ENCODE measurements at places on chromosomes 5 and 9.

- DNase-seq = no peak
These were observed 103.5 kb upstream of the C5orf63 start for GRCh38 chr5:127176769-127177168.

DNA sequence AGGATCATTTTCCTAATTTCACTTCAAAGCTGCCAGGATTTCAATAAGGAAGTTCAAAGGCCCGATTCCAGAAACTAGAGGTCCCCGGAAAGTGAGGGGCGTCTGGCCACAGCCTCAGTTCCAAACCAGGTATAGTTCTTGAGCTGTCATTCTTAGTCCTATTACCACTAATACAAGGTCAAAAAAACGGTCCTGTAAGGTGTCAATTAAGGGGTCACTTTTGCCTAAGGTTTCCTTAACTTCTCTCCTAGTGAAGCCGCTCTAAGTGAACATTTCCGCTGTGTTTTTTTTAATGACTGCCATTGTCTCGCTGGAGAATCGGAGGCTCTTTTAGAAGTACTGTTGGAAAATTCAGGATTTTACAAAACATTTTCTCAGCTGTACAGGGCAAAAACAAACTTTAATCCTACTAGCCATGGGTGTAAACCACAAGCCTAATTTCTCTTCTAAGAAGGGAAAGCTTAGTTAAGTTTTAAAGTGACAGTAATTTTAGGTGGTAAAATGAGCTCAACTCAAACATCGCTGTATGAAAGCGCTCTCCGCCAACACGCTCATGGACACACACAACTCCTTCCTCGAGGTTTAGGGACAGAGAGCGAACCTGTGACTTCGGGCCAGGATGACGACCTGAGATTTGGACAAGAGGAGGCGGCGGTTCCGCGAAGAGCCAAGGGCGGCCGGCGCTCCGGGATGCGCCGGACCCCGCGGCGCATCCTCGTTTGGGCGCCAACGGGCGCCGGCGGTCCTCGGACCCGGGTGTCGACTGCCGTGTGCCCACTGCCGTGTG lies 76.7 kb upstream of the IFNE start:
- no peak for DNase-seq

GRCh38 chr5:54329731-54330709 lies 19.6 kb upstream of the ARL15 start:
- no peak for DNase-seq

DNA sequence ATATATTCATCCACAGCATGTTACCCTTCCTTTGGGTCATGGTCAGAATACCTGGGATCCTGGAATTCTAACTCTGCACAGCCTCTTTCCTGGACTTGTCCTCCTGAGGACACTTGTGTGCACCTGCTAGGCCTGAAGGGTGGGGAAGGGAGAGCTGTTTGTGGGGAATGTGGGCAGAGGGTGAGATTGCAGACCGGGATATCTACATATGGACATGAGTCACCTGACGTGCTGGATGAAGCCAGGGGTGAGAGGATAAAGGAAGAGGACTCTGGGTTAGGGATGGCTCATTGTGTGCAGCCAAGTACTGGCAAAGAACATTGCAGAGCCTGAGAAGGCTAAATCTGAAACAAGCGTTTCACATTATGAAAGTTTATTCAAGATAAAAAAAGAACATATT lies 241.4 kb upstream of the RPS23 start:
- no peak for DNase-seq
